ENCODE measurements at places on chromosomes 1 and 21.

DNA sequence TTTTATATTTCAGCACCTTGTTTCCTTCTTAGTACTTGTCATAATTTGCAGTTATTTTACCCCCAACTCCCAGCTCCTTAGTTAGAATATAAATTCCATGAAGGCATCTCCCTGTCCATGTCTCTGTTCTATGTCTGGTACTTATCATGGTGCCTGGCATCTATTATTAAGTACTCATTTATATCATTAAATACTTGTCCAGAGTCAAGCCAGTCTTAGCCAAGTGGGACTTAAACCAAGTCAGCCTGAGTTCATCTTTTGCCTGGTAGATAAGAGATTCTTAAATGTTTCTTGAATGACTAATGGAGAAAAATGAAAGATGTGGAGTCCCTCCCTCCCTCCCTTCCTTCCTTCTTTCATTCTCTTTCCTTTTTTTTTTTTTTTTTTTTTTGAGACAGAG, 9.4 kb downstream of the SLC25A44 start:
- no peak for DNase-seq

DNA sequence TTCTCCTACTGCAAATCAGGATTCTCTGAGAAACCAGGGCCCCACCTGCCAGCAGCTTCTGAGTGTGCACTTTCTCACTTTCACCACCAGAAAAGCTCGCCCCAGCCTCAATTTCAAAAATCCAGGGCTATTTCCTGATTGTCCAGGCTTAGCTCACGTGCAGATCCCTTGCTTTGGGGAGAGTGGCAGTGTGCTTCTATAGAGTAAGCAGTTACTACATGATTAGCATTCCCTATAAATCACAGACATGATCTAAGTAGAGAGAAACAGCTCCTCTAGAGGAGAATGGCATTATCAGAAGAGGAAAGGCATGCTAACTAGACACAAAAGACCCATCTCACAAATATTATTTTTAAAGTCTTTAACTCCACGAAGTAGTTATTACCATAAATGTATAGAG, 456.0 kb upstream of the PKN2 start:
- DNase-seq, result no peak

- DNase-seq, result no peak
Measured at GRCh38 chr1:174391716-174392115, 56.0 kb upstream of the GPR52 start.

GRCh38 chr1:152035539-152036266, 1.1 kb downstream of the S100A11 start:
- no peak for DNase-seq

GRCh38 chr1:11787804-11788436, 17.8 kb downstream of the MTHFR start:
- DNase-seq, result no peak

GRCh38 chr1:200627575-200628222, 7.1 kb upstream of the KIF14 start:
- no peak for DNase-seq

GRCh38 chr1:22754106-22754768, 43.6 kb downstream of the EPHB2 start:
- DNase-seq, result no peak

DNA sequence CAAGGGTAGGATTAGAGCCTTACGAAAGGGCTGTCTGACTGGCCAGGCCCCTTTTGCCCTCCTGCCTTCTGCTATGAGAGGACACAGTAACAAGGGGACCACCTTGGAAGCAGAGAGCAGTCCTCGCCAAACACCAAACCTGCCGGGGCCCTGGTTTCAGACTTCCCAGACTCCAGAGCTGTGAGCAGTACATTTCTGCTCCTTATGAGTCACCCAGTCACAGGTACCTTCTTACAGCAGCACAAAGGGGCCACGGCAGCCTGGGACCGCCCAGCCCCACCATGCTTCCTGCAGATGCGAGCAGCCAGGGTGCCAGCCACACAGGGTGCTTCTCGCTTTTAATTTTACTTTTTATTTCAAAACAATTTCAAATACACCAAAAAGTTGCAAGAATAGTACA, 17.2 kb upstream of the POFUT2 start:
- DNase-seq, result no peak

- no peak for DNase-seq
Measured at GRCh38 chr1:59687081-59687480, 127.7 kb upstream of the HOOK1 start.

GRCh38 chr1:9852410-9853248, 28.9 kb upstream of the CLSTN1 start:
- no peak for DNase-seq

GRCh38 chr1:93919780-93920179, 10.6 kb upstream of the GCLM start:
- DNase-seq, result no peak

DNA sequence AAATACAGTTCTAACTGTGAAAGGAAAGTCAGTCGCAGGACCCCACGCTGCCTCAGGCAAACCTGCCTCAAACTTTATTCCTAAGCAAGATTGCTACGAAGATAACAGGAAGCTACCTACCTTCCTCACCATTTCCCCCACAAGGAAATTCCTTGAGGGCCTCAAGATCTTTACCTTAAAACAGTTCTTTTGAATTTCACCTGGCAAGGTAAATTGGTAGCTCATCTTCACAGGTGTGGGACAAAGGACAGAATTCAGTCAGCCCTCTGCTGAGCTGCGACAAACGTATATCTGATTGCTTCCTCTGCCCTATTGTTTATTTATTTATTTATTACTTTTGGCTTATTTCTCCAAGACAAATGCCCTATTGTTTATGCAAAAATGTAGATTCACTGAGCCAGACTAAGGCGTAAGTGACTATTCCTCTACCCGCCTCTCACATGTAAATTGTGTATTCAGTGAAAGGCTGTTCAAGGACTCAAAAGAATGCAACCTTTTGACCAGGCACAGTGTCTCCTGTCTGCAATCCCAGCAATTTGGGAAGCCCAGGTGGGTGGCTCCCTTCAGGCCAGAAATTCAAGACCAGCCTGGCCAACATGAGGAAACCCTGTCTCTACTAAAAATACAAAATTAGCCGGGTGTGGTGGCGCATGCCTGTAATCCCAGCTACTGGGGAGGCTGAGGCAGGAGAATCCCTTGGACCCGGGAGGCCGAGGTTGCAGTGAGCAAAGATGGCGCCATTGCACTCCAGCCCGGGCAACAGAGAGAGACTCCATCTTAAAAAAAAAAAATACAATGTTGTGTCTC, 17.3 kb upstream of the PKNOX1 start:
- no peak for DNase-seq

GRCh38 chr1:116751621-116752020, 2.6 kb upstream of the CD2 start:
- DNase-seq, result no peak

DNA sequence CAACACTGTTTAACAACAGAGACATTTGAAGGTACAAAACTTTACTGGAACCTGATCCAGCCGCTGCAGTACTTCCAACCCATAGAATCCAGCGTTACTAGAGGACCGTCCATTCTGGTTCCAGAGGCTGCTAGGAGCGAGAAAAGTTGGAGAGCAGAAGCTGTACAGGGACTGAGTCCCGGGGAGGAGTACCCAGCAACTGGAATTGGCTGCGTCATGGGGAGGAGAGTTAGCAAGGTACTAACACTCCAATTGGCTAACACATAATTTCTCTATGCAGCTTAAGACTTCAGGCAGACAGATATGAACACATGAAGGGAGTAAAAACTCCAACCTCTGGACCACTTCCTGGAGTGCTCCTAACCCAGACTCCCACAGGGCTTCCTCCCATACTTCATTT, 2.1 kb upstream of the QSOX1 start:
- no peak for DNase-seq

- DNase-seq, result no peak
Measured at GRCh38 chr1:246051909-246052518, 455.1 kb downstream of the SMYD3 start.

GRCh38 chr1:173669491-173669941, at the start of gene ANKRD45:
TSS of gene ANKRD45 (minus strand) at chr1:173669851. CDS start at chr1:173659418, 10,433 bp downstream.
- no peak for DNase-seq

DNA sequence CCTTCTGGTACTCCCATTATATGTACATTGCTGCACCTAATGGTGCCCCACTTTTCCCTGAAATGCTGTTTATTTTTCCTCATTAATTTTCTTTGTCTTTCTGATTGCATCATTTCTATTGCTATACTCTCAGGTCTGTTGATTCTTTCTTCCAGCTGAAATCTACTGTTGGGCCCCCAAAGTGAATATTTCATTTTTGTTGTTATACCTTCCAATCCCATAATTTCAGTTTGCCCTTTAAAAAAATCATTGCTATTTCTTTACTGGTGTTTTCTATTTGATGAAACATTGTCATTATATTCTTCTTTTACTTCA, 3.0 kb upstream of the AADACL4 start:
- DNase-seq, result no peak

GRCh38 chr1:93910305-93910704, 1.1 kb upstream of the GCLM start:
- no peak for DNase-seq

DNA sequence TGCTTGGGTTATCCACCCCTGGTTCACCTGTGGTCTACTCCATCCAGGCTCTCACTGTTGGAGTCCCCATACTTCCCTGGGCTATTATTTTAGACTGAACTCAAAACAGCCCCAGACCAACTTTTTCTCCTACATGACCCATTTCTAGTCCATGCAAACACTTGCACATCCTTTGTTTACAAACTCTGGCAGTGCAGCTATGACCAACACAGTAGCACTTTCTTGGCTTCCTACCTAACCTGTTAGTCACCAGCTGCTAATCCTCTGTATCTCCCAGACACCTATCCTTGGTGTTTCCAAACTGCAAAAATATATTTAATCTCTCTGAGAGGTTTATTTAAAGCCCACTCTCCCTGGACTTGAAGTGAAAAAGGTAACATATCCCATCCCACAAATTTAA, 90.8 kb downstream of the DDAH1 start:
- no peak for DNase-seq

- DNase-seq, result no peak
Measured at GRCh38 chr1:116919802-116920201, 10.1 kb downstream of the PTGFRN start.

DNA sequence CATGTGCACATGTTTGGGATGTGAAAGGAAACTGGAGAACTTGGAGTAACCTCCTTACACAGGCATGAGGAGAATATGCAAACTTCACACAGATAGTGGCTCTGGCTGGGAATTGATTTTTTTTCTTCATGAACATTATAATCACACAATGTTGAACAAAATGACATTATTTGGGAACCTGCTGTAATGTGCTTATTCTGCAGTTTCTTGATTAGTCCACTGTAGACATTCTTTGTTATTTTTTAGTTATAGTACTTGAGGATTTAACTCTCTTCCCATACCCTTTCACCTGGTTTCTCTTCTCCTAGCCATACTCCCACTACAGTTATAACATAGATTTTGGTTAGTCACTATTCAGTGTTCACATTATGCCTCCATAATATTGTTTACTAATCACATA, 68.3 kb downstream of the ATG4C start:
- DNase-seq, result no peak

GRCh38 chr1:199856216-199856780, 171.2 kb upstream of the NR5A2 start:
- DNase-seq, result no peak

- DNase-seq, result no peak
Measured at GRCh38 chr1:168623003-168623828, 46.8 kb downstream of the XCL1 start.

DNA sequence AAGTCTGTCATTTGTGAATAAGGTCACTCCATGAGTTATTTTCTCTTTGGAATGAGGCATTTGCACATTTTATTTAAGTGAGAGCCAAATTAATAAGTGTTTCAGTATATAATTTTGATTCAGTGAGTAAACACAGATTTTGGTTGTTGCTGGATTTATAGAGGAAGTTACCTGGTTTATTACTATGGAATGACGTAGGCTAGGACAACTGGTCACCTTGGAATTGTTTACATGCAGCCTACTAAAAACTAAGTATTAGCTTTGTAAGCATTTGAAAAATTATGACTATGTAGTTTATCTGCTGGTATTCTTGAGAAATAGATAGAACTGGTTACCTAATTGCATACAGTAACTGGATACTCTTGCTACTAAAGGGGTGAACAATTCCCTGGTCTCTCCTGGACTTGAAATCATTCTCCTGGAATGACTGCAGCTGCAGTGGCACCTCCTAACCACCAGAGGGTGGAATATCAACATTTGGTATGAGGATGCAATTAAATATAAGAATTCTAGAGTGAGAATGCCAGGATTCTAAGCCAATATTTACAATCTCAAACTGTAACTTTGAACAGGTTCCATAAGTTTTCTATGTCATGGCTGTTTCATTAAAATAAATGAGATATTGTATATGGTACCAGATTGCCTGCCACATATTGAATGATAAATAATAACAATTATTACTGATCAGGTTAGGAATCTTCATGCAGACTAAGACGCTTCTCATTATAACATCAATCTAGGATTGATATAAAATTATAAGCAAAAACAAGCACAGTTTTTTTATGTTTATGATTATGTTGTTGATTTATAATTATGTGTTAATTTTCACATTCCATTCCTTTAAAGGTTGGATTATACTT, 3.5 kb upstream of the KRTAP27-1 start:
- DNase-seq, result no peak

DNA sequence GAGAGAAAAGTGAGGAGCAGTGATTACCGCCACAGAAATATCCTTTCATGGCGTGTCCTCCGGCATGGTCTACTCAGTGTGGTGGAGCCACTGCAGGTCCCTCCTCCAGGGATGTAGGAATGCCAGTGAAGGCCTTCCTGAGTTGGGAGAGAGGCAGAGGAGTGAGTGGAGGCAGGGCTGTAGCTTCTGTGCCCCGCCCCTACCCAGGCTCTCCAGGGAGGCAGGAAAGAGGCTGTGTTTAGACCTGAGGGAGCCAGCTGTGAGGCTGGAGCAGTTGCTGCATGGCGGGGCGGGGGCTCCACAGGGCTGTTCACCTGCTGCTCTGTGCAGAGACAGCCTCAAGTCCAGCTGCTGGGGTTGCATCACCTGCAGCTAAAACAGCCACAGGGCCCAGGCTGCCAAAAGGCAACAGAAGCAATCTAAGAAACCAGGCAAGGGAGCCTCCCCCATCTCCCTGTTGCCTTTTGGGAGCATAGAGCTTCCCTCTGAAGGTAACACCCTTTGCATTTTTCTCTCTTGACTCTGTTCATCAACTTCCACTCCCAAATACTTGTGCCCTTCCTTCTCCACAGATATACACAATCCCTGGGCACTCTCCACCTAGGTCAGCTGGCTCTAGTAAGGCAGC, 801 bp upstream of the ANXA9 start:
- no peak for DNase-seq

- DNase-seq, result no peak
Measured at GRCh38 chr21:34535886-34536285, 23.9 kb upstream of the KCNE1 start.

GRCh38 chr1:228151180-228151925, 1.6 kb downstream of the GJC2 start:
- DNase-seq, result no peak
